ENCODE measurements at places on chromosomes 4 and X.

- DNase-seq = peak; percentile 34
Measured at GRCh38 chr4:112266823-112267222, 18.9 kb downstream of the TIFA start.

- peak; percentile 84 for DNase-seq
Measured at GRCh38 chr4:24794916-24795665, at the start of gene SOD3. TSS of gene SOD3 (plus strand) at chr4:24795573. CDS start at chr4:24799522, 3,949 bp downstream.

DNA sequence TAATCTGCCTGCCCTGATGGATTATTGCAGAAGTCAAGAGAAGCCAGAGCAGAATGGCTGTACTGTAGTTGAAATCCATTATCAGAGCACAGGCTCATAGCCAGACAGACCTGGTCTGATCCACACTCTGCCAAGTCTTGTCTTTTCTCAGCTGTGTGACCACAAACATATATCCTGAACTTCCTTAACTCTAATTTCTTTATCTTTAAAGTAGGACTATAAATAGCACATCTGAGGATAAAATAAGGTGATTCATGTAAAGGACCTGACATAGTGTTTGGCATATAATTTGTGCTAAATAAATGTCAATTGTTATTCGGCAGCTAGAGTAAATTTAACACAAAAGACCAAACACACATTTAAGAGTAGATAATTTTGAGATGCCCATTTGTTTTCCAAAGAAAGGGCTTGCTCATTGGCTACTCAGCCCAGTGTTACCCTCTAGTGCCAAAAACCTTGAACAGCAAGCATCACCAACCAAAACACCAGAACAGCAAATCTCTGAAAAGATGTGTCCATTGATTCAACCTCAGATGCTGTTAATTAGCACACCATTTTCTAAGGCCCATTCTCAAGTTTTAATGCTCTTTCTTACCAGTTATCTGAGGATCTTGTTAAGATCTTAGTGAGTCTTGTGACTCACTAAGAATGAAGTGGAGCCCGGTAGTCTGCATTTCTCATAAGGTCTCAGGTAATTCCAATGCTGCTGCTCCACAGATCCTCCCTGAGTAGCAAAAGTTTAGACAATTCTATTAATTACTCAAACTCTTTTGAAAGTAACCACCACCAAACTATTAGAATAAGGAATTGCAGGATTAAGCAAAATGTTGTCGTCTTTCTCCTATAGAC lies 108.8 kb downstream of the HHIP start:
- DNase-seq = peak; percentile 62

- DNase-seq = no peak
Measured at GRCh38 chr4:2256781-2257191, 5.1 kb downstream of the MXD4 start.

DNA sequence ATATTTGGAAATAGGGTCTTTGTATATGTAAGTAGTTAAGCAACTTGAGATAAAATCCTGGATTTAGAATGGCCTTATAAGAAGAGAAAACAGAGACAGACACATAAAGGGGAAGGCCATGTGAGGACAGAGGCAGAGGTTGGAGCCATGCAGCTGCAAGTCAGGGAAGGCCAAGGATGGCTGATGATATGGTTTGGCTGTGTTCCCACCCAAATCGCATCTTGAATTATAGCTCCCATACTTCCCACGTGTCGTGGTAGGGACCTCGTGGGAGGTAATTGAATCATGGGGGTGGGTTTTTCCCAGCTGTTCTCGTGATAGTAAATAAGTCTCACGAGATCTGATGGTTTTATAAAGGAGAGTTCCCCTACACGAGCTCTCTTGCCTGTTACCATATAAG lies 76.3 kb downstream of the STK32B start:
- no peak for DNase-seq

GRCh38 chr4:81786063-81786763 lies 314.5 kb upstream of the RASGEF1B start:
- peak; percentile 21 for DNase-seq

- no peak for DNase-seq
Measured at GRCh38 chrX:13051529-13052172, 7.2 kb upstream of the FAM9C start.

DNA sequence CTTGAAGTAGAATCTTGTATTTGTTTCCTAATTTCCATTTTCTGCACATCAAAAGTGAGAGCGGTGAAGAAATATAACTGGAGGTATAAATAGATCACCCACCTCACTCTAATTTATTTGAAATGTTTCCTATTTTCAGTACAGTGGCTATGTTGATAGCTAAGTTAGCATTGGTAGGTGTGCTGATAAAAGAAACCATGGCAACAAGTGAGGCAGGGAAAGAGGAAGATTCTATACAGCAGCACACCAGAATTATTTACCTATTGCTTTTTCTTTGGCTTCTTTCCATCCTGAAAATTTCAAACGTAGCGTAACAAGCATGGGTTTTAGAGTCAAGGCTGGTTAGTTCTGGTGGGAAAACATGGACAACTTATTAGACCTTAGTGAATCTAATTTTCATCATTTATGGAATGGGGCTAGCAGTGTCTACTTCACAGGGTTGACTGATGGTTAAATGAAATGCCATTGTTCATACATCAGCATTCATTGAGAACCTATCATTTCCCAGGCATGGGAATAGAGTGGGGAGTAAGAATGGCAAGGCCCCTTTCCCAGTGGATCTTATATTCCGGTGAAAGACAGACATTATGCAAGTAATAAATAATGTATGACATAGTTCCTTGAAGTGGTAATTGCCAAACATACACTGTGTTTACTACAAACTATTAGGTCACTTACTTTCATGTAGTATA lies 30.6 kb upstream of the CTSO start:
- peak; percentile 4 for DNase-seq

- DNase-seq = no peak
Measured at GRCh38 chr4:48137846-48138245, 3.8 kb upstream of the TXK start.

- peak; percentile 69 for DNase-seq
Measured at GRCh38 chr4:127503111-127503510, 129.6 kb upstream of the INTU start.

DNA sequence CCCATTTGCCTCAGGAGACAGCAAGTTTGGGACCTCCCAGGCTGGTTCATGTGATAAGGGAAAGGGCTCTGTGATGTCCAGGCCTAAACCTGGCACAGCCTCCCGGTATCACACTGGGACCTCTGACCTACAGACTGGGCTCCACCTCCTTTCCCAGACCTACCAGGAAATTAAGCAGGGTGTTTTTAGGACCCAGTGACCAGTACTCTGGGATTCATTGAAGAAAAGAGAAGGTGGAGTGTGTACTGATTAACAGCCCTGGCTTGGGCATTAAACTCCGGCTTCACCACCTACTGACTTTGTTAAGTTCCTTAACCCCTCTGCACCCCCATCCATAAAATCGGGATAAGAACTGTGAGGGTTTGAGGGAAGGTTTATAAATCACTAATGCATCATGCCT lies 28.6 kb downstream of the ASB9 start:
- DNase-seq = no peak

DNA sequence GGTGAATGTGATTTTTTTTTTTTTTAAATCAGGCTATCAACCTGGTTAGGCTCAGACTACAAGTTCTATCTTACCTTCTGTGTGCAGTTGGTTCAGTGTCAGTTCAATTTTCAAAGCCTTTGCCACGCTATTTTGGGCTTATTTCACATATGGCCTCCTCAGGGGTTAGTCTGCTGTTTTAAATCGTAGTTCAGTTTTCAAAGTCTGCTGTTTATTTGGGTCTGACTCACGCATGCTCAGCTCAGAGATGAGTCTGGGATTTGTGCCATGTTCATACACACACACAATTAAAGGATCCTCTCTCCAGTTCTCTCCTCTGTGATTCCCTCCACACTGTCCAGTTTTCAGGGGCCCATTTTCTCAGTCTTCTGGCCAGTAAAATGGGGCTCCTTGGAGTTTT lies 32.3 kb upstream of the ZFX start:
- DNase-seq = peak; percentile 54

DNA sequence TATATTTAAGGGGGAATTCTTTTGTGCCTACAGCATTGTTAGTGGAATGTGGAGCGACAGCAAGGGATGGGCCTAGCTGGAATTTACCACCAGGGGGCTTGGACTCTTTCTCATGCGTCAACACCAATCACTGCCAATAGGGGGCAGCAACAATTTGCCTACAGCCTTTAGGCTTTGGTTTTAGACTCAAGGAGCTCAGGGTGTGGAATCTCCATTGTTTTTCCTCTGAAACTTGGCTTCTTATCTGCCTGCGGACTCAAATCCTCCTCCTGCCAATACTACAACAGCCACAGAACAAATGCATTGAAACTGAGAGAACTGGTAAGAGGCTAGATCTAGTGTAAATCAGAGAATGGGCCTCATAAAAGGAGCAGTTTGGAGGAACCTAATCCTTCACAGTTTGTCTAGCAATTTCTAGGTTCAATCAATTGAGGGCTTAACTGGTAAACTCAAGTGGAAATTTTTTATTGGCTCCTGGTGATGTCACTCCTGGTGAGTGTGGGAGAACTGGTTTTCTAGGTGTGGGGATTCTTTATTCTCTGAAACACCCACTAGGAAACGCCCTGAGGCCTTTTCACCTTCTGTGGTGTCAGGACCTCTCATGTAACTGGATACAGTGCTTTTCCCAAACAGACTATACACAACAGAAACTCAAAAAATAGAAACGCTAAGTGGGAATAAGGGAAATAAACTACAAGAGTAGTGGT lies 27.9 kb upstream of the TMSB4X start:
- peak; percentile 91 for DNase-seq

DNA sequence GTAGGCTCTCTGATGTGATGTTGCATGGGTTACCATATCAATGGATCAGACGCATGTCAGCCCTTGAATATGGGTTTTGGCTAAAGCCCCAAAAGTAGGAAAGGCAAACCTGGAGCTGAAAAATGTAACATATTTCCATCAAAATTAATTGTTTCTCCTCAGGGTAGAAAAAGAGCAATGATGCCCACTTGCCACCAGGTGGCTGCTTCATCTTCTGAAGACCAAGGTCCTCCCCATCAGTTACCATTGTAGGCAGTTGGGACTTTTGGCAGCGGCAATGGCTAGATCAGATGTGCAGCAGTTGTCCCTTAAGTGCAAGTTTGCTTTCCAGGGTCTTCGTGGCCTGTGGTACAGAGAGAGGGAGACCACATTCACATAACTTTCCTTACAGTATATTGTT lies 118.2 kb downstream of the NAF1 start:
- peak; percentile 26 for DNase-seq

DNA sequence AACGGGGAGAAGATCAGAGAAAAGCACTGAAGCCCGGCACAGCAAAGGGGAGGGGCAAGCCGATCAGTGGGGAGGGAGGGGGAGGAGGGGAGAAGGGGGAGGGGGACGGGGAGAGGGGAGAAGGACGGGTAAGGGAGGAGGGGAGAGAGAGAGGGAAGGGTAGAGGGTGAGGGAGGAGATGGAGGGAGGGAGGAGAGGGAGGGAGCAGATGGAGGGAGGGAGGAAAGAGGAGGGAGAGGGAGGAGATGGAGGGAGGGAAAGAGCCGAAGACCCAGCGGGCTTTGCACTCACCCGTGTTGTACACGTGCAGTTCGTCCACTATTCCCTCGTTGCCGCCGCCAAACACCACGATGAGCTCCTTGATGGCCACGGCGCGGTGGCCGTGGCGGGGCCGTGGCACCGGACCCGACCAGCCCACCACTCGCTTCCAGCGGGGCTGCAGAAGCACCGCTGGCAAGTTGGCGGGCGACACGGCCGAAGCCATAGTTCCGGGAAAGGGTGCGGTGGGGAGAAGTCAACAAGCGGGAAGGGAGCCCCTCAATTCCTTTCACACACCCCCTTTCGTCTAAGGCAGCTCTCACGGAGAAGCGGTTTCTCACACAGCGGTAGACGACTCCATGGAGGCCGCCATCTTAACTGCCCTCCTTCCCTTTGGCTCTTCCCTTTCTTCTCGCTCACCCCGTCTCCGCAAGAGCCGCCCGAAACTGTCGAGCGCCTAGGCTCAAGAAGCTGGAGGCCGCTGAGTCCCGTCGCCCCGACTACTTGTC lies 1.1 kb downstream of the HCFC1 start:
- DNase-seq = peak; percentile 71

GRCh38 chrX:6857749-6858148 lies 289.8 kb upstream of the STS start:
- peak; percentile 16 for DNase-seq

GRCh38 chr4:74072739-74073138 lies 26.3 kb downstream of the CXCL2 start:
- no peak for DNase-seq

DNA sequence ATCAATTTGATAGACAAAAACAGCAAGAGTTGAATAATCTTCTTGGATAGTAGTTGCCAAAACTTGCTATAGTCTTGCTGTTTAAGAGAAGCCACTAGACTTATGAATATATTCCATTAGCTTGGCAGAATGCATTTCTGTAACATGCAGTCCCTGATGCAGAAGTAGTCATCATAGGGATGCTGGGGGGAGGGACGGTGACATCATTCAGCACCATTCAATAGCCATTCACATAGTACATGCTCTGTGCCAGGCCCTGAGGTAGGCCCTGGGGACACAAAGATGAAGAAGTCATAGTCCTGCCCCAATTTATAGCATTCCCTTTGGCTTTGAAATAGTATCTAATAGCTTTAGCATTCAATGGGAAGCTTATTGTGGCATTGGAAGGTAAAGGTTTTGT lies 185.5 kb upstream of the AFF2 start:
- DNase-seq = no peak

DNA sequence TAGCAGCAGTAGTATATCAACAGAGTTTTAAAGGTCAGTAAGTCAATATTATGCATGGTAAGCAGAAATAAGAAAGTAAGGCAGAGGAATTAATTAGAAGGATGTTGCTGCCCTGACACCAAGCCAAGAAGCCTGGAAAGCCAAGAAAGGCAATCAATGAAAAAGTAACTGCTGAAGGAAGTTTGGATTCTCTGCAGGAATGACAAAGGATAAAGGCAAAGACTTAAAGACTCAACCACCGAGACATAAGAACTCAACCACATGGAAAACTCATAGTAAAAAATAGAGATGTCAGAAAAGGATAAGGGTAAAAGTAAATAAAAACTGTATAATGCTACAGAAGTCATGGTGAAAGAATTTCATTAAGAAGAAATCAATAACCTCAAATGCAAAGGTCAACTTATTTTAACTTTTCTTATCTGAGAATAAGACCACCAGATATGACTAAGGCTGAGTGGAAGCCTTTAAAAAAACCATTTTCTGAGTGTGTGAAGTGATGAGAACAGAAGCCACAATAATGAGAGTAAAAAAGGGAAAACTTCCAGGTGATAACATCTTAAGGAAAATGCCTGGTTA lies 55.2 kb downstream of the NEK1 start:
- DNase-seq = peak; percentile 64

GRCh38 chr4:5758741-5759140 lies 47.7 kb downstream of the EVC start:
- peak; percentile 90 for DNase-seq

DNA sequence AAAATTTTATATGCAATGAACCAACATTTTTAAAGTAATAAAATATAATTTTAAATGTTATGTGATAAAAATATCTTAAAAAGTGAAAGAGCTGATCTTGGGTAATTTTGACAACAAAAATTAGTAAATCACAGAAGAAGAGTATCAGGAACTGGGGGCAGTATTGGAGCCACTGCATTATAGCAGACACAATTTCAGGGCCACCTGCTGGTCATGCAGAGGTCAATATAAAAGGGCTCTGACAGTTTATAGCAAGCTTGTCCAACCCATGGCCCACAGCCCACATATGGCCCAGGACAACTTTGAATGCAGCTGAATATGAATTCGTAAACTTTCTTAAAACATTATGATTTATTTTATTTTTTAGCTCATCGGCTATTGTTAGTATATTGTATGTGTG lies 13.0 kb upstream of the LEF1 start:
- no peak for DNase-seq
